ENCODE measurements at places on chromosomes 4 and X. TPM values are rescaled to one million over a fixed set of nuclear protein-coding genes. Genes with fewer than 3 reads are reported as not detected.

PDE5A gene
- 5.5 TPM for total RNA-seq

- DNase-seq = no peak
These were observed 397.5 kb downstream of the GPM6A start for GRCh38 chr4:175414602-175415001.

DNA sequence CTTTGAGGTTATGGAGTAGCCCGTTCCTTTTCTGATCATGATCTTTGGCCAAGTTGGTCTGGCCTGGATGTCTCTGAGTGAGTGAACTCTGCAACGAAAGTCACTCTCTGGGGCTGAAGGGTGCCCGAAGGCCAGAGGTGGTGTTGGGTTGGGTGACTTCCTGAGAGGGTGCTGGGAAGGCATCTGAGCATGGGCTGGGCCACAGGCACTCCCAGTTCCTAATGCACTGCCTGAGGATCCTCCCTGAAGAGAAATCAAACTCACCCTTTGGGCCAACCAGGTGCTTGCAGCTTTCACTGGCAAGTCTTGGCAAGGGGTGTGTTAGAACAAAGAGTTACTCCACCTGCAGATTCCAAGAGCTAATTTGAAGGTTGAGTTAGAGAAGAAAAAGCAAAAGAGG, 66.4 kb upstream of the SCML1 start:
- DNase-seq = no peak

DNA sequence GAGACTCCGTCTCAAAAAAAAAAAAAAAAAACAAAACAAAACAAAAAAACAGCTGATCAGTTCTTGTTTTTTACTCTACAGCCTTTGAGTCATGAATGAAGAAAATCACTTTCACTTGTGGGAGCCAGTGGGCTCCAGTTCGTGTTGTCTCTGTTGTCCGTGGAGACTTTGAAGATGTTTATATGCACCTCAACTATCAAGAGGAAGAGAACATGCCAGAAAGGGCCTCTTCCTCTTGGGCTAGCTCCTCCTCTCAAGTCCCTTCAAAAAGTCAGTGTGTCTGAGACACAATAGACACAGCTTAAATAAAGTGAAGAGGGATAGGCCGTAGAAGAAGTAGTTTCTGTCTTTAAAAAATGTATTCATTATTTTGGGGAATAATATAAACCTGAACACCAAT, 182.7 kb downstream of the KDR start:
- no peak for DNase-seq

- no peak for DNase-seq
These were observed 243.1 kb downstream of the ANK2 start for GRCh38 chr4:113292371-113293042.

GRCh38 chr4:152159773-152160172, 376.1 kb downstream of the FBXW7 start:
- no peak for DNase-seq
